ENCODE measurements at places on chromosomes 6 and 20. TPM values are rescaled to one million over a fixed set of nuclear protein-coding genes. Genes with fewer than 3 reads are reported as not detected.
A peak's percentile ranks its signal among the peaks of the same experiment; 100 is the strongest.

Gene NUP153
- total RNA-seq = 44.5 TPM

Gene LY6G6C
- total RNA-seq = not detected

DNA sequence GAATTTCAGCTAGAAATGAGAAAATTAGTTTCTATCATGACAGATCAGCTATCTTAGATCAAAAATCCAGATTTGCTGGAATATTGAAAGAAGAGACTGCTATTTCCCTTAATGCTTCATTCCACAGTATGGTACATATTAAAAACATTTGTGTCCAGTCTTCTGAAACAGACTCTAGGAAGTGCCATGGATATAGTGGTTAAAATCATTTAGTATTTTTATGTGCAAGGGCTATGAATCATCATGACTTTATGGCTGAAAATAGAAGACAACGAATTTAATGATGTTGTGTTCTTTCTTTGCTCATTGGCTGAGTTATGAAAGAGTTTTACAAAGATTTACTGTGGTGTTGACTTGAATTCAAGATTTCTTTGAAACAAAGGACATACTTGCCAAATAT lies 146.6 kb downstream of the ANKRD60 start:
- DNase-seq = peak; percentile 53

DNA sequence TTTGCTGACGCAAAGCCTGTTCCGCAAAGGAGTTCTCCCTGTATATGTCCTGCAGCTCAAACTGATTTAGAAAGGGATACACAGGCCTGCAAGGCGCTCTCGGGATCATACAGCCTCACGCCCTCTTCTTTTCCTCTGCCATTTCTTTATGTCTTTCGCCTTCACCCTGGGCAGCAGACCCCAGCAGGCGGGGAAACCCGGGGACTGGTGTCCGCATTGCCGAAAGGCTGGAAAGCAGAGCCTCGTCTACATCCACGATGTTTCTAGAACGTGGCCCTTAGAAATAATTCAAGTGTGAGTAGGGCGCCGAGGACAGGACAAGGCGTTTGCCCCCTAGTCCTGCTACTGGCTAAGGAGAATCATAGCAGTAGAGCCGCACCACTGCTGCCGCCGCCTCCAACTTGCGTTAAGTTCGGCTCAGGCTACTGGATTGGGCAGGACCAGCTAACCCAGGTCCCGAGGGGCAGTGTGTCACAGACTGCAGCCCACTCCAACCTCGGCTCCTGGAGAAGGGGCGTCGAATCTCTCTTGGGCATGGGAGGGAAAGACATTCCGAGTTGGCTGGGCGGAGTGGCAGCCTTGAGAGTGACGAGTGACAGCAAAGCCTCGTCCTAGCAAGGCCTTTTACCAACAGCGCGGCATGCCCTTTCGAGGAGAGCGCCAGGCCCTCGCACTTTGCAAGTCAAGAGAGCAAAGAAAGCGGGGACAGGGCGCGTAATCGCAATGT lies 2.6 kb upstream of the TBX18 start:
- no peak for DNase-seq

Gene TCP11
- 0.32 TPM for total RNA-seq

- no peak for DNase-seq
These were observed 29.3 kb upstream of the RALY start for GRCh38 chr20:33964441-33964840.

Gene GLO1
- total RNA-seq = 110 TPM
